ENCODE measurements at places on chromosomes 6 and 20.

DNA sequence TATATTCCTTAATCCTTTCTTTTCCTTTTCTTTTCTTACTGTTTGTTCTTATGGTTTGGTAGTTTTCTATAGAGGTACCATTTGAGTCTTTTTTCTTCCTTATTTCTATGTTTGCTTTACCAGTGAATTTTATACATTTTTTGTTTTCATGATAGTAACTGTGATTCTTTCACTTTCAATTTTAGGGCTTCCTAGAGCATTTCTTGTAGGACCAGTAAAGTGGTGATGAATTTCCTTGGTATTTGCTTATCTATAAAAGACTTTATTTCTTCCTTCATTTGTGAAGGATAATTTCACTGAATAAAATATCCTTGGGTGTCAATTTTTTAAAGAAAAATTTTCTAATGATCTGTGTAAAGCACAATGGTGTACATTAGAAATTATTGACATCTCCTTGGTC is 637.4 kb downstream of the CD109 start:
- DNase-seq: no peak

- DNase-seq: peak; percentile 70
Measured at GRCh38 chr6:46410334-46410953, 80.8 kb downstream of the RCAN2 start.

DNA sequence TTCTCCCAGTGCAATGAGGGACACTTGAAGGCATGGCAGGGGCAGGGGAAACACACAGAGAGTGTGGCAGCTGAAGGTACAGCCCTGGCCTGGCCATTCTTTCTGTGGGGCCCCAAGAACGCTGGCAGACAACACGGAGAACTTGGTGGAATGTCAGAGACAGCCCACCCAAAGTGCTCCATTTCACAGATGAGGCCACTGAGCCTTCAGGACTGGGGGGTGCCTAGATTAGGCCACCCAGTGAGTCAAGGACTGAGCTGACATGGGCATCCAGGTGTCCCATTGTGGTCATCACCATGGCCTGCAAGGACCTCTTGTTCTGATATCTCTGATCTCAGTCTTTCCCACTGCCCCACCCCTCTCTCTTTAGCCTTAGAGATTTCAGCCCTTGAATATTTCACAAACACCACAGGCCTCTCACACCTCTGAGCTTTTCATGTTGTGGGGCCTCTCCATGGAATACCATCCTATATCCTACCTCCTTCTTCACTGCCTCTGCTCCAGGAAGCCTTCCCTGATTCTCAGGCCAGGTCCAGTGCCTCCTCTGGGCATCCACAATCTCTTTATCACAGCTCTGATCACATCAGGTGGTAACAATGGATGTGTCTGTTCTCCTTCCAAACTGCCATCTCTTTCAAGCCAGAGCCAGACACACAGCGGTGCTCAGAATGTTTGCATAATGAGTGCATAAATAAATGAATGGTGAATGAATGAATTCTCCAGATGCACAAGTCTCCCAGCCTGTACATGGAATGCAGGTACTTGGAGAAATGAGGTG is 2.0 kb upstream of the RSPO4 start:
- DNase-seq: no peak

DNA sequence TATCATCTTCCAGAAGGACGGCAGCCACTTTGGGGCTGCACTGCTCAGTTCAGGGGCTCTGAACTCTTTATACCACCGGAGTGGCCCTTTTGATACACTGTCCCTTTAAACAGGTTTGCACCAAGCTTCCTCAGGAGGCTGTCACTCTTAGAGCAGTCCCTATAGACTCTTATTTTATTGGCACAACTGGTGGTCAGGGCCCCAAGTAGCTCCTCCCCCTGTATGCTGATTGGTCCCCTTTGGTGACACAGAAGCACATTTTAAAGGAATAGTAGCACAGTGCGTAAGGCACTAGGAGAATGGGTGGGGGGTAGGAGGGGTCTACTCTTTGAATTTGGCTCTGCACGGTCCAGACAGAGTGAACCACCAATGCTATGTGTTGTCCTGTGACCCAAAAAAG is 122.6 kb upstream of the MLN start:
- no peak for DNase-seq

DNA sequence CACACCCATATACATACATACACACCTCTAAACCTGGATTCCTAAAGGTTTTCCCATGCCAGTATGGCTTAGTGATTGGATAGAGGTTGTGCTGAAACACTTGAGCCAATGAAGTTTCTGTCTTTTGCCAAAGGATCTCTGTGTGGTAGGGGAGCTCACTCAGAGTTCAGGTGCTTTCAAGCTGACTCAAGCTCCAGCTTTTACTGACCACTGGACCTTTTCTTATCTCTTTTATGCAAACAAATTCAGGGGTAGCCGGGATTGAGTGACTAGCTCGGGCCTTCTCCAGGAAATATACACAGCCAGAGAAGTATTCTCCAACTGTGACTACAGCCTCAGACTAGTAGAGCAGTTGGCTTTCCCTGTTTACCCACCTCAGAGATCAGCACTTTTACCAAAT is 21.5 kb upstream of the DSE start:
- DNase-seq: no peak

- no peak for DNase-seq
Measured at GRCh38 chr6:45710304-45710821, 305.3 kb downstream of the CLIC5 start.

GRCh38 chr20:59598625-59599310 is 5.6 kb upstream of the PHACTR3 start:
- peak; percentile 81 for DNase-seq

GRCh38 chr6:14765721-14766390 is 480.0 kb upstream of the JARID2 start:
- no peak for DNase-seq

GRCh38 chr6:2862712-2863181 is 21.1 kb upstream of the SERPINB1 start:
- no peak for DNase-seq

- DNase-seq: no peak
Measured at GRCh38 chr6:138868181-138868580, 72.3 kb downstream of the ECT2L start.

DNA sequence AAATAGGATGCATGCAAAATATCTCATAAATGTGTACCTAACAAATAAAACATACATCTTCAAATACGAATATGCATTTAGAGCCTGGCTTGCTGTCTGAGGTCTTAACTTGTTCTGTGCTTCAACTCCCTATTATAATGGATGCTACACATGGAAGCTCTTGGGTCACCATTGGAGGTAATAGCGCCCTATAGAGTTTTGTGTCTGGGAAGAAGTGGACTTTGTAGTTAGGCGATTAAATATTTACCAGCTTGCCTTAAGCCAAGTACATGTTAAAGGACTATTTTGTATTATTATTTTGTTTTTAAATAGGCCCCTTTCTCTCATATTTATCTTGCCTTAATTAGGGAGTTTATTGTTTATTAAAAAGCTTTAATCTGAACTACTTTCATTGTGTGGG is 107.4 kb downstream of the LAMA2 start:
- no peak for DNase-seq

GRCh38 chr20:805713-806112 is 27.8 kb upstream of the FAM110A start:
- DNase-seq: no peak

GRCh38 chr20:40591119-40591518 is 97.9 kb downstream of the MAFB start:
- no peak for DNase-seq

DNA sequence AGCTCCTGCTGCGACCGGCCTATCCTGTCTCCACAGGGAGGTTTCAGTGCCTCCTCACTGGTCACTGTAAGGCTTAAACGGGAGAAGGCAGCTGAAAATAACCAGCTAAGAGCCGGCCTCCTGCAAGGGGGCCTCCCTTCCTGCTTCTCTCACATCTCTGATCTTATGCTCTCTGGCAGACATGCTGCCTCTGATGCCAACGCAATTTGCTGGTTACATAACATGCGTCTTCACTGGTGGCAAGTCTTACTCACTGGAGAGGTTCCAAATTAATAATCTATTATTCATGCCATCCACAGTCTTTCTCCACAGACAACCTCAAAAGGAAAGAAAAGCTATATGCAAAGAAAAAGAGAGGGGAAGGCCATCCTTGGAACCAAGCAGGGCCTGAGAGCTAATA is 91.8 kb upstream of the LRFN2 start:
- no peak for DNase-seq

DNA sequence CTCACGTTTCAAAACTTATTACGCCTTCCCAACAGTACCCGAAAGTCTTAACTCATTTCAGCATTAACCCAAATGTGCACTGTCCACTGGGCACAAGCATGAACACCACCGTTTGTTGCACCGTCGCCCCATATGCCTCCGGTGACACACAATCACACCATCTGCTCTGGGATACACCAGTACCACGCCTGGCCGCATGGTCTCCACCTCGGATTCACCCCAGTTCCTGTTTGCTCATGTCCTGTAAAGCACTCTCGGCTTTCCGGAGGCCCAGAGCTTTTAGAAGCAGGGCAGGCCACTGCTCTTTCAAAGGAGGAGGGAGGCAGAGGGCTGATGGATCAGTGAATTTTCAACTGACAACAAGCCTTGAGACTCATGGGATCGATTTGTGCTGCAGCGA is 1570.0 kb upstream of the DEFB115 start:
- no peak for DNase-seq

DNA sequence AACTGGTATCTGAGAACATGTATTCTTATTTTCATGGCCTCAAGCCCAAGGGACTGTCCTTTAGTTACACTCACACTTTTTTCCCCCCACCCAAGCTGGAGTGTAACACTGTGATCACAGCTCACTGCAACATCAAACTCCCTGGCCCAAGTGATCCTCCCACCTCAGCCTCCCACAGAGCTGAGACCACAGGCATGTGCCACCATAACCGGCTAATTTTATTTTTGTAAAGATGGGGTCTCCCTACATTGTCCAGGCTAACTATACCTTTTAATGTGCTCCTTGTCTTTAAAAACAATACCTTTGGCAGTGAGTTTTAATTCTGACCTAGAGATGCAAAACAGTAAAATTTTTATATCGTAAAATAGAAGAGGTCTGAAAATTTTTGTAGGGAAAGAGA is 48.2 kb upstream of the FAM83C start:
- DNase-seq: no peak

GRCh38 chr20:36823121-36823520 is 49.6 kb upstream of the DSN1 start:
- DNase-seq: no peak

- no peak for DNase-seq
Measured at GRCh38 chr6:166930354-166930891, 25.9 kb downstream of the RNASET2 start.

DNA sequence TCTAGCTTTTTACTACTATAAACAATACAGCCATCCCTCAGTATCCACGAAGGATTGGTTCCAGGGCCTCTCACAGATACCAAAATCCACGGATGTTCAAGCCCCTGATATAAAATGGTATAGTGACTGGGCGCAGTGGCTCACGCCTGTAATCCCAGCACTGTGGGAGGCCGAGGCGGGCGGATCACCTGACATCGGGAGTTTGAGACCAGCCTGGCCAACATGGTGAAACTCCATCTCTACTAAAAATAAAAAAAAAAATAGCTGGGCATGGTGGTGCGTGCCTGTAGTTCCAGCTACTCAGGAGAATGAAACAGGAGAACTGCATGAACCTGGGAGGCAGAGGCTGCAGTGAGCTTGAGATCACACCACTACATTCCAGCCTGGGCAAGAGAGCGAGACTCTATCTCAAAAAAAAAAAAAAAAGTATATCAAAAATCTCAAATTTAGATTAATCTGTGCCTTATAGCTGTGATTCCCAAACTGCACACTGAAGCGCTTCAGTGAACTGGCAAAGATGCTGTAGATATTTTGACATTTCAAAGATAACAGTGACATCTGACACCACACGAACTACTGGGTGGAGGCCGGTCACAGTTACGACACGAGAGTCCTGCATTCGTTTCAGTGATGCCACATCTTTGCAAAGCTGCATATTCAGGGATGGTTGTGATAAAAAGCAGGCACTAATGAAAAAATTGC is 38.3 kb downstream of the MRS2 start:
- DNase-seq: no peak

DNA sequence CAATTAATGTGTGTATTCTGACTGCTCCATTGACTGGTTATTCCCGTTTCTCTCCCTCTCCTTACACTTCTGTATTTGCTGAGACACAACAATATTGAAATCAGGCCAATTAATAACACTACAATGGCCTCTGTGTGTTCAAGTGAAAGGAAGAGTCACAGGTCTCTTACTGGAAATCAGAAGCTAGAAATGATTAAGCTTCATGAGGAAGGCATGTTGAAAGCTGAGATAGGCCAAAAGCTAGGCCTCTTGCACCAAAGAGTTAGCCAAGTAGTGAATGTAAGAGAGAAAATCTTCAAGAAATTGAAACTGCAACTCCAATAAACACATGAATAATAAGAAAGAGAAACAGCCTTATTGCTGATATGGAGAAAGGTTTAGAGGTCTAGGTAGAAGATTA is 489.5 kb upstream of the CITED2 start:
- DNase-seq: no peak

DNA sequence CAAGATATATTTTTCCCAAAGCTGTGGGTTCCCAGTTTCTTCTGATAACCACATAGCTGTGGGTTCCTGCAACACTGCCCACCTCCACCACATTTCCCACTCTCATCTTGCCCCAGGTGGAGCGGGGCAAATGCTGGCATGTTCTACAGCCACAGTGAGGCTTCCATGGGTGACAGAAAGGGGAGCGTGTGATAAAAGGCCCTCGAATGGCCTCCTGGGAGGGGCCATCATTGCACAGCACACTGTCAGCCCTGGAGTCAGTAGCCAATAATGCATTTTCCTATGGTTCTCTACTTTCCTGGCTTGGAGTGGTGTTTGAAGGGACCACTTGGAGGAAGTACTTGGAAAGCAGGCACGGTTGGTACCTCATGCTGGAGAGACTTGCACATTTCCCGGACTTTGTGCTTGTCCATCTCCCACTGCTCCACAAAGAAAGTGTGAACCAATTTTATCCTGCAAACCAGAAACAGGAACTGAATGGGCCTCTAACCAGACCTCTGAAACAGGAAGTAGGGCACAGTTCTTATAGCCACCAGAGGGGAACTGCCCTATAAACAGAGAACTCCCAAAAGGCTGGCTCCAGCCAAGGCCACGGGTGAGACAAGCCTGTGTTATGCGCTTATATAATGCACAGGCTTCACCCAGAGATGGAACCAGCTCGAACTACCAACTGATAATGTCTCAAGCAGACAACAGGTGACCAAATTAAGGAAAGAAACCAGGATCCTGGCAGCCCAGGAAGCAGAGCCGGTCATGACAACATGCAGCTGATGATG is 8.6 kb downstream of the MAP3K5 start:
- no peak for DNase-seq

DNA sequence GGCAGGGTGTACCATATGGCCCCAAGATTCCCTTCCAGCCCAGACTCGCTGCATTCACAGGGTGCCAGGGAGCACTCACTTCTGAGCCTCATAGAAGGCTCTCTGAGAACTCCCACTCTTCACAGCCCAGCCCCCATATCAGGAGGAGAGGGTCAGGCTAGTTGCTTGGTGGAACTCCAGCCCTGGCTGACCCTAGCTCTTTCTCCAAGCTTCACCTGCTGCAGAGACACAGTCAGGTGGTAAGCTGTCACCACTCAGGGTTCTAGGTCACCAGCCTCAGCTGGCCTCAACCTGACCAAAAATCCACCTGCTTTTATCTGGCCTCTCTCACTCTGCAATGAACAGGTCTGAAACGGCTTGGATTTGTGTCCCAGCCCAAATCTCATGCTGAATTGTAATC is 162.7 kb upstream of the MLN start:
- DNase-seq: no peak

Data from NCI-H2227 treated with DMSO at 0.1 percent for 48 hours (cell line).